ENCODE measurements at places on chromosomes 16 and 17.

- DNase-seq = no peak
Measured at GRCh38 chr17:67773246-67773645, 52.1 kb upstream of the BPTF start.

GRCh38 chr17:40362696-40363110 is 1.8 kb downstream of the GJD3 start:
- peak; percentile 80 for DNase-seq

- no peak for DNase-seq
Measured at GRCh38 chr16:12155235-12155634, 178.7 kb downstream of the SNX29 start.

DNA sequence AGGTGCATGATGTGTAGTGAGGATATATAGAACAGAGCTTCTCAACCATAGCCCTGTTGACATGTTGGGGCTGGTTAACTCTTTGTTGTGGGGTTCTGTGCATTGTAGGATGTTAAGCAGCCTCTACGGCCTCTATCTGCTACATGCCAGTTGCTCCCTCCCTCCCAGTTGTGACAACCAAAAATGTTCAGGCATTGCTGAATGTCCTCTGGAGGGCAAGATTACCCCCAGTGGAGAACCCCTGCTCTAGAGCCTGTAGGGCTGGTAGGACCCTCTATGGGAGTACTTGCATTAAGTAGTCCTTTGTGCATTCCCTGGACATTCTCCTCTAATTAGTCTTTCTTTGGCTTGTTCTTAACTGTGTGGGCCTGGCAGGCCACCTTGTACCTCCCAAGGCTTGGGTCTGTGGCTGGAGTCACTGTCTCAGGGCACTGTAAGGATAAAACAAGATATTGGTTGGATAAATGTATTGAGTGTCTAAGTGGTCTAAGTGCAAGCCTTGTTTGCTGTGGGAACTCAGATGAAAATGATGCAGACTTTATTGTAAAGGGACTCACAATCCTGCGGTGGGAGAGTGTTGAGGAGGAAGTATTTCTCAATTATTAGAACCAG is 19.8 kb upstream of the MYO1D start:
- DNase-seq = no peak

GRCh38 chr17:3772764-3773163 is 28.2 kb downstream of the ITGAE start:
- no peak for DNase-seq

- DNase-seq = no peak
Measured at GRCh38 chr16:28879261-28879840, 1.1 kb downstream of the ATP2A1 start.

DNA sequence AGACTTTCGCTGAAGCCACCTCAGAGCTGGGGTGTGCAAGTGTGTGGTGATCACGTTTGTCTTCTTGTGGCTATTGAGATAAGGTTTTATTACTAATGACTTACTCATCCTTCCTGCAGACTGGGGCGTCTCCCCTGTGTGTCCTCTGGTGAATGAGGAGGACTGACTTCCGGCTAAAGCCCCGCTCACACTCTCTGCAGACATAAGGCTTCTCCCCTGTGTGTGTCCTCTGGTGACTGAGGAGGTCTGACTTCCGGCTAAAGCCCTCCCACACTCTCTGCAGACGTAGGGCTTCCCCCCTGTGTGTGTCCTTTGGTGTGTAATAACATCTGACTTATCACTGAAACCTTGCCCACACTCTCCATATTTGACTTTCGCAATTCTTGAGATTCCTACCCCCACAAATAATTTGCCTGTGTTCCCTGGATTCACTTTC is 19.4 kb downstream of the PRDM7 start:
- DNase-seq = no peak

Measured in Caki2 (cell line).